ENCODE measurements at places on chromosomes 6 and 20.
A peak's percentile ranks its signal among the peaks of the same experiment; 100 is the strongest.

DNA sequence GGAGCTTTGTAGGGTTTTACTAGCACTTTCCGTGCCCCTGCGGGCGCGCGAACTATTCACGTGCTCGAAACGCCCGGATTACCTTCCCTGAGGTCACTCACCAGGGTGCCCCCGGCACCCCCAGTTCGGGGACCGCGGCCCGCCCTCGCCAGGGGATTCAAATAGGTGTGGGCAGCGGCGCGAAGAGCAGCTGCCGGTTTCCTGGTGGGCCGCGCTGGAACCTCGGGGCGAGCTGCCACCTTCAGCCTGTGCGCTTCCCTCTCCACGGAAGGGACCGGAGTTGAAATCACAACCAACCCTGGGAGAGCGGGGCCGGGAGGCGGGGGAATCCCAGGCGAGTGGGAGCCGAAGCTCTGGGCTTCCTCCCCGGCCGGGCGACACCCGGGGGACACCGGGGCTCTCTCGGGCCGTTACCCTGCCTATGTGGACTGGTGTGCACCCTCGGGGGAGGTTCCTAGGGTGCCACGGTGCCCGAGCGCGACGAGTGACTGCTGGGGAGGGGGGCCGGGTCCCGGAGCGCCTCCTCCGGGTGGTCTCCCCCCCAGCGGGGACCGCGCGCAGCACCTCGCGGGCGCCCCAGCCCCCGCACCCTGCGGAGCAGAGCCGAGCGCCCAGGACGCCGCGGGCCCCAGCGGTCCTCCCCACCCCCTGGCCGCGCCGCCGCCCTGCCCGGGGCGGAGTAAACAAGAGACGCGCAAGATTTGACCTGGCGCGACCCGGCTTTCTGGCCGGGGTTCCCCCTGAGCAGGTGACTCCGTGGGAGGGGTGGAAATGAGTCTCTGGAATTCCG, 2.1 kb upstream of the HIVEP2 start:
- DNase-seq = peak; percentile 85

GRCh38 chr6:79158856-79159516, 75.5 kb downstream of the HMGN3 start:
- no peak for DNase-seq

DNA sequence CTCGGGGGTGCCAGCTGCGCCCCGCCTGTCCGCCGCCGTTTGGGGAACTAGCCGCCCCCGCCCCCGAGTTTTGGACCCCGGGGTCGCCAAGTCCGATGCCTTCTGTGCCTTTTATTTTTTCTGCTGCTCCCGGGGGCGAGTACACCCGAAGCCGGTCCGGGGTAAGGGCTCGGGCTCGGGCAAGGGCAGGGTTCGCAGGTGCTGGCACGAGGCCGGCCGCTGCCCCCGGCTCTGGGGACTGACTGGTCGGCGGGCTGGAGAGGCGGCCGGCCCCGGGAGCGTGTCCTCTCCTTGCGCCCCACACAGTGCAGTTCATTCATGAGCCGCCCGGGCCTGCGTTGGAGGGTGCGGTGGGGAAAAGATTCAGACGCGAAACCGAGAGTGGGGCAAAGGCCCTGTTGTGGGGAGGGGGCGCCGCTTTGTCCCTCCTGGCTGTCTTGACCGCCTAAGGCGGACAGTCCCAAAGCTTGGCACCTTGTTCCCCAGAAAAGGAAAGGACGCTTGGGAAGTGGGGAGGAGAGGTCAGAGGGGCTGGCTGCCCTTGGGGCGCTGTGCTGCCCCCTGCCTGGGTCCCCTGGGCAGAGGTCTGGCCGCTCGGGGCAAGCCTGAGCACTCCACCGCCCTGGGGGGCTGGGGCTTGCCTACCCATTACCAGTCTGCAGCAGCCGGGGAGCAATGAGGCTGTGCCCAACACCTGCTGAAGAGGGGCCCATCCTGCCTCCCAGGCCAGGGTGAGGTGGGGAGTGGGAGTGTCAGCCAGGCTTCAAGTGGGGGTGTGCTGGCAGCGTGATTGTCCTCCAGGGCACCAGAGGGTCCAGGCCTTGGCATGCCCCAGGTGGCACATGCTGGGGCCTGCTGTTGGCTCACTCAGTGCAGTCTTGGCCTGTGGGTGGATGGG, 915 bp downstream of the TMEM63B start:
- peak; percentile 66 for DNase-seq

GRCh38 chr6:131524695-131525336, 48.2 kb upstream of the ARG1 start:
- no peak for DNase-seq

- no peak for DNase-seq
These were observed 153.2 kb upstream of the TOP1 start for GRCh38 chr20:40875116-40876085.

DNA sequence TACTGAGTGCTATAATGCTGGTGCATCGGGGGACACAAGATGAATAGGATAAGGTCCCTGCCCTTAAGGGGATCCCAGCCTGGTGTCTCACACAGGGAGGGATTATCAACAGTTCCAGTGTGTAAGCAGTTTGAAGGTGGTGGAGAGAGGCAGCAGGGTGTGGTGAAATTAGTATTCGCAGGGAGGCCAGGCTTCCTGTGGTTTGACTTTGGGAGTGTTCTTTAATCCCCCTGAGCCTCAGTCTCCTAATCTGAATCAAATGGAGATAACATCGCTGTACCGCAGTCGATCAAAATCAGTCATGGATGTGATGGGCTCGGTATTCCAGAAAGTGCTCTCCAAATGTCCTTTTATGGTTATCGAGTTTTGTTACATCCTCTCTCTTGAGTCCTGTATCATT, 288.1 kb upstream of the SUPT3H start:
- no peak for DNase-seq

GRCh38 chr6:74100719-74101287, 404.8 kb downstream of the CD109 start:
- DNase-seq = no peak

- DNase-seq = no peak
These were observed 27.1 kb downstream of the SAMHD1 start for GRCh38 chr20:36924167-36925045.

DNA sequence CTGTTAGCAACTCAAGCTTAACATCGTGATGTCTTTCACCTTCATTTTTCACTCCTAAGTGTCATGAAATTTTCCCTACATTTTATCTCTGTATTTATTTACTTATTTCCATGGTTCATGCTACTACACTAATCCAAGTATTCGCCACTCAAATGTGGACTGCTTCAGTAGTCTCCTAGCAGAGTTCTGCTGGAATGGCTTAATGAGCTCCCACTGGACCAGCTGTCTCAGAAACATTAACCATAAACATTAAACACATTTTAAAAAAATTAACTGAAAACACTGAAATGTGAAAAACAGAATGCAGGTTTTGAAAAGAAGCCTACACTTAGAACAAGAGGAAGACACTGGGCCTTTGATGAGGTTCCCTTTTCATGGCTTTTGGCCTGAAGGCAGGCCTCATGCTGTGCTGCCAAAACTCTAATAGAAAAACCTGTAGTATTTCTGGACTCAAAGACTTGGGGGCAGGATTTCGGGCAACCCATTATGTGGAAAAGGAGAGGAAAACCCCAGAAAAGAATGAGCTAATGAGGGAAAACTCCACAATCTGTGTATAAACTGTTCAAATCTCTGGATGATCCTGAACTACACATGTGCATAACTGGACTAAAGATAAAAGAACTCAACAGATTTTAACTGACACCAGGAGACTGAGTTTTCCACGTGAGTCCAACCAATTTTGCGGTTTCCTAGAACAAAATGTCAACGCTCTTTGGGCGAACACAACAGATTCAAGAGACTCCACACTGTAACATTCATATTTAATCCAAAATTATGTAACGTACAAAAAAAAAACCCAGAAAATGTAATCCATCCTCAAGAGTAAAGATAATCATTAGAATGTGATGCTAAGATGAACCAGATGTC, 33.0 kb downstream of the SAMD3 start:
- no peak for DNase-seq

All from GM13977 (cell line).